Stimulated activated CD4-positive, alpha-beta T cell treated with anti-CD3 and anti-CD28 coated beads, Interleukin-15, amount 100 ng/mL, for 48 hours (primary cell): ENCODE measurements at places on chromosomes 5 and 9.

DNA sequence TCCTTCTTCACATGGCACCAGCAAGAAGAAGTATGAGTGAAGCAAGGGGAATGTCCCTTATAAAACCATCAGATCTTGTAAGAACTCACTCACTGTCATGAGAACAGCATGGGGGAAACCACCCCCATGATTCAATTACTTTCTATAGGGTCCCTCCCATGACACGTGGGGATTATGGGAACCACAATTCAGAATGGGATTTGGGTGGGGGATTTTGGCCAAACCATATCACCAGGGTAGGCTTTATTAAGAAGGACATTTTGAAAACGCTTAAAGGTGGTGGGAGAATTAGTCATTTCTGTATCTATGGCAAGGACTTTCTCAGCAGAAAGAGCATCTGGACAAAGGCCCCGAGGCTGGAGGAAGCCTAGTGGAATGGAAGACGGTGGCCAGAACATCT lies 100.2 kb upstream of the ADAMTS16 start:
- DNase-seq = no peak

GRCh38 chr5:30343707-30344106 lies 849.8 kb upstream of the CDH6 start:
- DNase-seq = no peak

DNA sequence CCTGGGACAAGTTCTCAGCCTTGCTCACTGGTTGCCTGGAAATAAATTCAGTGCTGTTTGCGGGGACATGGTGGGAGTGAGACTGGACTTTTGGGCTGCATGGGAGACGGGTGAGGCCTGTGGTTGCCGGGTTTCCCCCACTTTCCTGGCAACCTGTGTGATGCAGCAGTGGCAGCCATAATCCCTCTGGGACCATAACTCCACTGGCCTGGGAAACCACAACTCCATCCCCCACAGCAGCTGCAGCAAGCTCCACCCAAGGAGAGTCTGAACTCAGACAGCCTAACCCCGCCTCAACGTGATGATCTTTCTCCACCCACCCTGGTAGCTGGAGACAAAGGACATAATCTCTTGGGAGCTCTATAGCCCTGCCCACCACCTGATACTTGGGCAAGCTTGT lies 349.9 kb downstream of the PIK3R1 start:
- DNase-seq = no peak

GRCh38 chr5:78327761-78328510 lies 32.5 kb upstream of the SCAMP1 start:
- no peak for DNase-seq

- no peak for DNase-seq
These were observed 94.7 kb downstream of the FGF10 start for GRCh38 chr5:44294516-44294915.

DNA sequence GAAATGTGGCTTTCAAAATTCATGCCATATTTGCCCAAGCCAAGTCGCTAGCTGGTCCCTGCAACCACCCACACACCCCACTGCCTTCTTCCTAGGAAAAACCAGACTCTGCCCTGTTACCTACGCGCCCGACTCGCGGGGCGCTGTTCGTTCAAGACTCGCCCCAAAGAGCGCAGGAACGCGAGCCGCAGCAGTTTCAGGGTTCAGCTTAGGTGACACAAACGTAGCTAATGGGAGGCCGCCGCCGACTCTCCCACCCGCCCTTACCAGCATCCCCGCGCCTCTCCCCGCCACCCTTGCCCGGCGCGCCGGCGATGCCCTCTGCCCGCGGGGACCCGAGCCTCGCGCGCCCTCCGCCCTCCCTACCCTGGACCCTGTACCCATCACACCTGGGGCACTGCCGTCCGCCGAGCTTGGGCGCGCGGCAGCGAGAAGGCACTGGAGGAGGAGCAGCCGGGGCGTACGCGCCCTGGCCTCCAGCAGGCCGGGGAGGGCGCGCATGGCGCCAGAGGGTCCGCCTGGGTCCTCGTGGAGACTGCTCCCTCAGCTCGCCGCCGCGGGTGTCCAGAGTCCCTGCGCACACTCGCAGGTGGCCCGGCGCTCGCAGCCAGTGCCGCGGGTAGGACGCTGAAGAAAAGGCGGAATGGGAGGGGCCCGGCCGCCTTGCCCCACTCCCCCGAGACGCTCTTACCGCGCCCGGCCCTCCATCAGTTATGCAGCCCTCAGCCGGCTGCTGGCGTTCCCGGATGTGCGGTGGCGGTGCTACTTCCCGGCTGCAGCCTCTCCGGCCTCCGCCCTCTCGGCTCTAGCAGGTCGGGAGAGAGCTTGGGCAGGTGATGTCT lies at the start of gene EMB:
TSS of gene EMB (minus strand) at position 638 of the 842 bp plus-strand sequence. CDS start at position 501, 137 bp downstream.
- peak; percentile 70 for DNase-seq

GRCh38 chr9:90088434-90088833 lies 483.6 kb downstream of the GADD45G start:
- DNase-seq = no peak

DNA sequence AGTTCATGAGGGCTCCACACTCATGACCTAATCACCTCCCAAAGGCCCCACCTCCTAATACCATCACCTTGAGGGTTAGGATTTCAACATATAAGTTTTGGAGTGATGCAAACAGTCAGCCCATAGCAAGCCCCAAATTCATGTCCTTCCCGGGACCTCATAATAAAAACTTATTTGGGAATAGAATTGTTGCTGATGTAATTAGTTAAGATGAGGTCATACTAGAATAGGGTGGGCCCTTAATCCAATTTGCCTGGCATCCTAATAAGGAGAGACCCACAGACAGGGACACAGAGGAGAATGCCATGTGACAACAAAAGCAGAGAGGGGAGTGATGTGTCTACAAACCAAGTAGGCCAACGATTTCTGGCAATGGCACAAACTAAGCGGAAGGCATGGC lies 347.1 kb downstream of the ARHGEF28 start:
- no peak for DNase-seq

GRCh38 chr9:127828262-127829031 lies 25.8 kb downstream of the FPGS start:
- DNase-seq = no peak

GRCh38 chr5:97134634-97135033 lies 7.8 kb downstream of the LIX1 start:
- no peak for DNase-seq

DNA sequence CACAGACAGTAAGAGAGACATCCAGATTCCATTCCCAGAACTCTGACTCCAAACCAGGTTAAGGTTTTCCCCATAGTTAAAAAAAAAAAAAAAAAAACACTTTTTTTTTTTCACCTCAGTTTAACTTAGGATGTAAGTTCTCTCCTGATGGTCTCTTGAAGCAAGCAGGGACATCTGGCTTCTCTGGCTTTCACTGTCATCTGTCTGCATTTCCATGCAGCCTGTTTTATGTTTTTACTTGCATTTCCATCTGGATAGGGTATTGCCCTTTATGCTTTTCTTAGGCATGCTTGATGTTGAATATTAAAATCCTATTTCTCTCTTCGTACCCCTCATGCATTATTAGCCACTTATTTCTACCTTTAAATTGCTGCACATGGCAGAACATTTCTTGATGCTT lies 135.3 kb upstream of the WWC1 start:
- DNase-seq = no peak

GRCh38 chr5:111422245-111422644 lies 90.1 kb downstream of the STARD4 start:
- no peak for DNase-seq

DNA sequence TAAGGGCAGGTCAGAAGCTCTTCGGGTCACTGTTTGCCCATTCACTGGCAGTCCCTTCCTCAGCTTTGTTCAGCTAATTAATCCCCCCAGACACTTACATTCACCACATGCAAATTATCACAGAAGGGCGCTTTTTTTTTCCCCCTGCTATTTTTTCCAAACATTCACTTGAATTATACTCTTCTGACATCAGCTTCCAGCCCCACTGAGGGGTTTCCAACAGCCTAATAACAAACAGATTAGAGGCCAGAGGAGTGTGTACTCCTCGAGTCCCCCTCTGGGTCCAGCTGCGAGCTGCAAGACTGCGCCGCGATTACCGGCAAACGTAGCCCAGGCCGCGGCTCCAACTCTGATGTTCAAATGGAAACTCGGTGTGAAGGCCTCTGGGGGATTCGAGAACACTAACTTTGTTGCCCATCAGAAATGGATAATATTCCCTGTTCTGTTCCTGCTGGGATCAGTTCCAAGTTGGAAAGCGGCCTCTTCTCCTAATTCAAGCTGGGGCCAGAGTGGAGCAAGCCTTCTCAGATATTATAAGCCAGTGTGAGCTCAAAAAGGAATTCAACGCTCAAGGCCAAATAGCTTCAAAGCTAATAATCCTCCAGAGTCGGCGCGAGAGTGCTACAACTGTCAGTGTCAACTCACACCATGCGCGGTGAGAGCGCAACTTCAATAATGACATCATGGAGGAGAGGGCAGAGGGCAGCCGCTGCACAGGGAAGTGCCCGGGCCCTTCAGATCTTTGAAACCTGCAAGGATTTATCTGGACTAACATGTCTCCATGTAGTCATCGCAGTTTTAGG lies 560.8 kb downstream of the BNC2 start:
- DNase-seq = no peak

GRCh38 chr5:156147261-156147943 lies 179.6 kb upstream of the SGCD start:
- DNase-seq = no peak

DNA sequence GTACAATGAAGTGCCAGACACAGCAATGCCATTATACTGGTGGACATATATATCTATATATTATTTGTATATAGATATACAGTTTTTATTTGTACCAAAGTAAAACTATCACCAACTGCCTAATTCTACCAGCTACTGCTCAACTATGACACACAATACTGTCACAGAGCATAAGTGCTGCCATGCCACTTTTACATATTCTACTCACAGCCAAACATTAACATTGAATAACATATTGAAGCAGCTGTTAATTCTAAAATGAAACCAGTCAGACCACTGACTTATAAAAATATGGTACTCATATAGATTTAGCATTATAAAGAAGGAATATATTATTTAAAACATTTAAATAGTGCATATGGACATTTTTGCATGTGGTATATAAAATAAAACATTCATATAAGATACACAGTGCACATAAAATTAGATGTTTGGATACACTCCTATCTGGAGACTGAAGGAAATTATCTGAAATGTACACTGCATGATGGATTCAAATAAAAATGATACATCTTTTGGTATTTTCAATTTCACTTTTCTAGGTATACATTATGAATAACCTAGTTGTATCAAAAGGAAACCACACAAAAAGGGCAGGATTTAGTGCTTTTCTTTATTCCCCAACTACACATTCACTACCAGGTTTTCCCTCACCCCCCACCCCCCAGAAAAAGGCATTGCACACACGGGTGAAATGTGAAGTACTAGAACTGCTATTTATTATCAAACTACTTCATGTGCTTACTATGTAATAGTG lies 48.9 kb downstream of the PKD2L2 start:
- no peak for DNase-seq

DNA sequence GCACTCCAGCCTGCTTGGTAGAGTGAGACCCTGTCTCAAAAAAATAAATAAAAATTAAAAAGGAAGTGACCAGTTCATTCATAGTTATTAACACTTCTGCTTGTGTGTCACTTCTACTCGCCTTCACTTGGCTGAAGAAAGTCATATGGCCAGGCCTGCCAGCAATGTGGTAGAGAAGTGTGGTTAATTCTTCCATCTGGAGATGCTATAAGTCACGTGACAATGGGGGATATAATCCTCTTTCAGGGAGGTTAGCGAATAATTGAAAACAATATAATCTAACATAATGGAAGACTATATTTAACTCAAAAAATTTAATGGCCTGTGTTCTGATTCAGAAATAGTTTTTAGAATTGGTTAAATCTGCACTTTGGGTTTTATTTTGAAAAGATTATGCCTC lies 305.6 kb downstream of the DOCK8 start:
- DNase-seq = no peak

- no peak for DNase-seq
These were observed 43.1 kb downstream of the HRH2 start for GRCh38 chr5:175700991-175701390.

DNA sequence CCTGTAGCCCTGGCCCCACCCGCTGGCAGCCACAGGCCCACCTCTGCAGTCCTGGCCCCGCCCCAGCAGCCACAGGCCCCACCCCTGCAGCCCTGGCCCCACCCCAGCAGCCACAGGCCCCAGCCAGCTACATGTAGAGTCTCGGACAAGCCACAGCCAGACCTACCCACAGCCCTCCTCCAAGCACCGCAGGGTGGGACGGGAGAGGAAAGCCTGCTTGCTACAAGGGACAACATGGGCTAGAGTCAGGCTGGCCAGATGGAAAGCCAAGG lies 49.5 kb upstream of the SARDH start:
- DNase-seq = no peak

- no peak for DNase-seq
These were observed 65.3 kb downstream of the KCNN2 start for GRCh38 chr5:114427204-114427603.

DNA sequence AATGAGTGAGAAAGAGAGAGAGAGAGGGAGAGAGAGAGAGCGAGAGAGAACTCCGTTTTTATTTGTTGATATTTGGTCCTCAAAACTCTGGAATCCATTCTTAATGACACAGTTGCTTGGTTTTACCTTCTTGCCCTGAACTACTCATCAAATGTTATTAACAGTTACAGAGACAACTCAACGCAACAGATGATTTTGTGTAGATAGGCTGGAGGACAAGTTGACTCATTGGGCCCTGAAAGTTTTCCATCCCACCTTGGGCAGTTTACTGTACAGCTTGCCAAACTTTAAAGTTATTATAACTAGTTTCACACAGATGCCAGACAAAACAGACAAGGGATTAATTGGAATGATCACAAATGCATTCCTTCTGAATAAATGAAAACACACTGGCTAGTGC lies 339.9 kb downstream of the ARL15 start:
- DNase-seq = no peak

GRCh38 chr9:9054354-9054992 lies 1254.9 kb upstream of the DMAC1 start:
- DNase-seq = no peak

- no peak for DNase-seq
These were observed 138.2 kb downstream of the TLE4 start for GRCh38 chr9:79709743-79710674.

DNA sequence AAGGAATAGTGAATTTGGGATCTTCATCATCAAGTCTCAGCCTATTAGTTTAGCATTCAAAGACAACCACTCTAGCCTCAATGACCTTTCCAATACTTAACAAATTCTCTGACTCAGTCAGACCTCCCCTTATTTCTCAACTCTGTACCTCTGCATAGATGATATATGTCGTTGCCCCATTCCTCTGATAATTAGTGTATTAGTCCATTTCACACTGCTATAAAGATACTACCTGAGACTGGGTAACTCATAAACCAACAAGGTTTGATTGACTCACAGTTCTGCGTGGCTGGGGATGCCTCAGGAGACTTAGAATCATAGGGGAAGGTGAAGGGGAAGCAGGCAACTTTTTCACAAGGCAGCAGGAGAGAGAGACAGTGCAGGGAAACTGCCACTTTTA lies 8.9 kb downstream of the MRPL22 start:
- DNase-seq = no peak

- no peak for DNase-seq
These were observed 50.2 kb upstream of the ACTBL2 start for GRCh38 chr5:57532513-57533497.

- DNase-seq = no peak
These were observed 21.4 kb downstream of the SLC22A4 start for GRCh38 chr5:132315529-132316067.
